Activated CD4-positive, alpha-beta T cell treated with anti-CD3 and anti-CD28 coated beads, Interleukin-2, amount 50 U/mL, for 48 hours (primary cell): ENCODE measurements at places on chromosomes 5 and 9.

- DNase-seq: no peak
Measured at GRCh38 chr9:125494653-125494915, 212.4 kb downstream of the MAPKAP1 start.

GRCh38 chr9:122265149-122265915, 650 bp downstream of the MRRF start:
- DNase-seq: no peak

DNA sequence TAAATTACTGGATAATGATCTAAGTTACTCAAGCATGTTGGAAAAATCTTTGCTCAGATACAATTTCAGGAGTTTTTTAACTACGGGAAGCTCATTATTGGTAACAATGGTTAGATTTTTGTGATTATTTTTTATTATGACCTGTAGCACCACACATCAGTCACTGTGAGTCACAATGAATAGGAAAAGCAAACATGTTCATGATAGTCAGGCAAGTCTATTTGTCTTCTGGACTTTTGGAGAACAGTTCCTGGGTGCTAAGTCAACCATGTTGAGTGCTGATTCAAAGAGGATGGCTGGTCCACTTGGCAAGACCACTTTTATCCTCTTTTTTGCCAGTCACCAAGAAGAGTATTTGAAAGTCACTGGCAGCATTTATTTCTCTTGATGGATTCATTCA, 403.2 kb downstream of the KIF4B start:
- no peak for DNase-seq

DNA sequence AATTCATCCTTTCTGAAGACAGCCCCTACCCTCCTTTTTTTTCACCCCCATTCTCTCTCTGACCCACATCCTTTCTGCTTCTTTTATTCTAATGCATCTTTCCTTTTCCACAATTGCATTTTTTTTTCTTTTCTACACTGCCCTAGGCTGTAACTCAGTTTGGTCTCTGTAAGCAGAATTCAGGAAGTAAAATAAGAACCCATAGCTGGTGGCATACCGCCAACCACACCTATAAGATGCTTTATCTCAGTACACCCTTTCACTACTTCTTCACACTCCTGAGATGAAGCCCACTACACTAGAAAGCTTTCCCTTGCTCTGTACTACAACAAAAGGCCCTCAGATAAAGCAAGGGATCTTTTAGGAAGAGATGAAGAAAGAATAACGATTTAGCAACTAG, 16.1 kb upstream of the TSSK1B start:
- no peak for DNase-seq

- no peak for DNase-seq
Measured at GRCh38 chr5:41843456-41844370, 26.5 kb downstream of the OXCT1 start.

- peak; percentile 5 for DNase-seq
Measured at GRCh38 chr9:31119890-31120454, 1264.5 kb upstream of the ACO1 start.

DNA sequence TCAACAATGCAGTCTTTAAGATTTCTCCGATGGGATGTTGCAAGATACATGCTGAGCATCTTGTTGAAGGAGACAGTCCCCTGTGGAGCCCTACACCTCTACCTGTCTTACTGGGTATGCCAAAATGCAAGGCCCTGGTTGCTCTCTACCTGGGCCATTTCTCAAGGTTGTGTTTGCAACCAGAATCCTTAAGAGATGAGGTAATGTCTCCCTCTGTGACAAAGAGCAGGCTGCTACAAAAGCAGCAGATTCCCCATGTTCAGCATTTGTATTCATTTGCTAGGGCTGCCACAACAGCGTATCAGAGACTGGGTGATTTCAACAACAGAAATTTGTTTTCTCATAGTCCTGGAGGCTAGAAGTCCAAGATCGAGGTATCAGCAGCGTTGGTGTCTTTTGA, 138.4 kb upstream of the RPS23 start:
- DNase-seq: no peak

DNA sequence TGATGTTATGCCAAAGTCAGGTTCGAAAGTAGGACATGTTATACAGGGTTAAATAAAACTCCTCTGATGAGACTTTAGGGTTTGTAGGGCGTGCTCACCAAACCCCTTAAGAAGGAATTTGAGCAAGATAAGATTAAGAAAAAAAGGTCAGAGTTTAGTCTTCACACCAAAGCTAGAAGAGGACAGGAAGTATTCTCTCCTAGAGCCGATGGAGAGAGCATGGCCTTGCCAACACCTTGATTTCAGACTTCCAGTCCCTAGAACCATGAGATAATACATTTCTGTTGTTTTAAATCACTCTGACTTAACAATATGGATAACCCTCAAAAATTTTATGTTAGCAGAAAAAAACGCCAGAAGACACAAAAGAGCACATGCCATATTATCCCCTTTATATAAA, 16.3 kb upstream of the PLCXD3 start:
- DNase-seq: no peak

- DNase-seq: peak; percentile 37
Measured at GRCh38 chr9:35675732-35676392, 2.1 kb downstream of the CA9 start.

DNA sequence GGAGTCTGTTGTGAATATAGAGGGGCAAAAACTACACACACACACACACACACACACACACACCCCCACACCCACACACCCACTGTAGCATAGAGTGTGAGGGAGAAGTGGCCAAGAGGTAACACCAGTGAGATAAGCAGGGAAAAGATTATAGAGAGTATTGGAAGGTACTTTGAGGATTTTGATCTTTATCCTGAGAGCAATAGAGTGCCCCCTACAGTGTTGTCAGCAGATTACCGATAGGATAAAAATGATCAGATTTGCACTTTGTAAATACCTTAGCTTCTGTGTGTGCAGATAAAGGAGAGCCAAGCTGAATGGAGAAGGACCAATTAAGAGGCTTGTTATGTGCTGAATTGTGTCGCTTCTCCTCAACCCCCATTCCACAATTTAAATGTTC, 32.3 kb downstream of the ERCC6L2 start:
- DNase-seq: no peak

GRCh38 chr5:115571441-115571878, 26.9 kb upstream of the FEM1C start:
- DNase-seq: no peak

DNA sequence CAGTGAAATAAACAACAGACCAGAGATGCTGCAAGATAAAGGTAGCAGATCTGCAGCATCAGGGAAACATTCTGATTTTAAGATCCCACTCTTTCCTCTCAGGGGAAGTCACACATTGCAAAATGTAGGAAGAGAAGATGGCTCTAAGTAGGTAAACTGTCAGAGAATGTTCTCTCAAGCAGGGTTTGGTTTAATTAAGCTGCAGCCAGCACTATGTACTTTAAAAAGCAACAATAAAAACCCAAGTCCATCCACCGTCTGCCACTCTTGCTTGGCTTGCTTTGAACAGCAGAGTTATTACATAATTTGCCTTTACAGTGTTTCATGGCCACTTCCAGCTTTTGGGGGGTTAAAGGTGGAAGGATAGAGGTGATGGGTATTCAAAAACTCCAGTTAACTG, 343.2 kb upstream of the DAP start:
- DNase-seq: no peak

DNA sequence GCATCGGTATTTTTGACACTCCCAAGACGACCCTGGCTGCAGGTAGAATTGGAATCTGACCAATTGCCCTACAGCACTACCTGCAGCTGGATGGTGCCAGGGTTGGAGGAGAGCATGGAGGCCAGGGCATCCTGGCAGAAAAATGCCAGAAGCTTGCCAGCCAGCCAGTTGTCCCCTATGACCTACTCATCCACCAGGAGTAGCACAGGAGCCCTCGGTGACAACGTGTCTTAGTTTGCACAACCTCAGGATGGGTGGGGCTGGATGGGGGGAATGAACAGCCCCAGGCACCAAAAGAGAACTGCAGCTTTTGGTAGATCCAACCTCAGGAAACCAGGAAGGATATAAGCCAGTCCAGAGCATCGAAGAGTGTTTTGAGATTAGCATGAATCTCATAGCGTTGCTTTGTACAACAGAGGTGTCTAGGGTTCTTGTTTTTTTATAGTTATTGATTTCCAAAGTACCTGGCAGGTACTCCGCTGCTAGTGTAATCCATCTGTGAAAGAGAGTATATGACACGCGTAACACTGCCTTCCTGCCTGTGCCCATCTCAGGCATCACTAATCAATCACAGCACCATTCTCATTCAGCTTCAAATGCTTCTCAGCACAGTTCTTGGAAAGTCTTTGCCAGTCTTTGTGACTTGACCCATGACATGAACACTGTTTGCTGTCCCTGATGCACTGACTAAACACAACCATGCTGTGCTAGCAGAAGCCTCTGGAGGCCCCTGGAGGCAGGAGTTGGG, 36.7 kb upstream of the ASS1 start:
- no peak for DNase-seq

DNA sequence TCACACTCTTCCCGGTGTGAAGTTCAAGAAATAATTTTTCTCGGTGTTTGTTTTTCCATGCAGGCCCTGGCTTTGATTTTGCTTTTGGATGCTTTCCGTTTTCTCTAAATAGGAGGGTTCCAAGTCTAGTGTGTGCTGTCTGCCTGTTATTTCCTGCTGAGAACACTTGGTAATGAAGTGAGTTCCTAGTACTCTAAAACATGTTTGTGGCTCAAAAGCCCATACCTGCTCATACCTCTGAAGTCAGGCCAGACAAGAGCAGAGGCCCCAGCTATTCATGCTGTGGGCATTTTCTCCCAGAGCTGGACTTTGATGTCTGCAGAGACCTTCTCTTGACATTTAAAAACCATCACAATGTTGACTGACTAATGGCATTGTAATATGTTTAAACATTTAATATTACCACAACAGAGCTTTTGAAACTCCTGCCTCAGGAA, 211.2 kb downstream of the GOLPH3 start:
- no peak for DNase-seq
